CD4-positive, alpha-beta T cell treated with Interleukin-6 for 4 hours (primary cell): ENCODE measurements at places on chromosomes 3 and 15.

DNA sequence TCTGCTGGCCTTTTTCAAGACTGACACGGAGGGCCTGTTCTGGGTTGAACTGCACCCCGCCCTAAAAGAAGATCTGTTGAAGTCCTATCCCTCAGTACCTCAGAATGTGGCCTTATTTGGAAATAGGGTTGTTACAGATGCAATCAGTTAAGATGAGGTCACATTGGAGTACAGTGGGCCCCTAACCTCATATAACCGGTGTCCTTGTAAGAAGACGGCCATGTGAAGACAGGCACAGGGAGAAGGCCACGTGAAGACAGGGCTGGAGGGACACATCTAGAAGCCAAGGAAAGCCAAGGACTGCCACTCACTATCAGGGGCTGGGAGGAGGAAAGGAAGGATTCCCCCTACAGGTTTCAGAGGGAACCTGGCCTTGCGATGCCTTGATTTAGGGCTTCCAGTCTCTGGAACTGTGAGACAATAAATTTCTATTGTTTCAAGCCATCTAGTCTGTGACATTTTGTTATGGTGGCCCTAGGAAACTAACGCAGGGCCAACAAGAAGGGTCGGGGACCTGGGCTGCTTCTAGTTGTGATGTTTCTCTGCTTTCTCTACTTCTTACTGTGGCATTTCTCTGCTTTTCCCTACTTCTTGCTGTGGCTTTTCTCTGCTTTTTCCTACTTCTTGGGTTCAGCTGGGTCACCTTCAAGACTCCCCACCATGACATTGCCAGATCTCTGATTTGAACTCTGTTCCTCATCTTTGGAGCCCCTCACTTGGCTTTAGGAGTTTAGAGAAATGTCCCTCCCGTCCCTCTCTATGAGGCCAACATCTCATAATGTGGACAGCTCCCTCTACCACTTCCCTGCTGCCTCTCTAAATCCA lies 4.8 kb upstream of the CCDC174 start:
- DNase-seq, result no peak

- DNase-seq, result no peak
Observed at GRCh38 chr3:166362698-166363097, 525.5 kb upstream of the BCHE start.

GRCh38 chr3:193506921-193507320 lies 47.8 kb downstream of the ATP13A4 start:
- DNase-seq, result no peak

DNA sequence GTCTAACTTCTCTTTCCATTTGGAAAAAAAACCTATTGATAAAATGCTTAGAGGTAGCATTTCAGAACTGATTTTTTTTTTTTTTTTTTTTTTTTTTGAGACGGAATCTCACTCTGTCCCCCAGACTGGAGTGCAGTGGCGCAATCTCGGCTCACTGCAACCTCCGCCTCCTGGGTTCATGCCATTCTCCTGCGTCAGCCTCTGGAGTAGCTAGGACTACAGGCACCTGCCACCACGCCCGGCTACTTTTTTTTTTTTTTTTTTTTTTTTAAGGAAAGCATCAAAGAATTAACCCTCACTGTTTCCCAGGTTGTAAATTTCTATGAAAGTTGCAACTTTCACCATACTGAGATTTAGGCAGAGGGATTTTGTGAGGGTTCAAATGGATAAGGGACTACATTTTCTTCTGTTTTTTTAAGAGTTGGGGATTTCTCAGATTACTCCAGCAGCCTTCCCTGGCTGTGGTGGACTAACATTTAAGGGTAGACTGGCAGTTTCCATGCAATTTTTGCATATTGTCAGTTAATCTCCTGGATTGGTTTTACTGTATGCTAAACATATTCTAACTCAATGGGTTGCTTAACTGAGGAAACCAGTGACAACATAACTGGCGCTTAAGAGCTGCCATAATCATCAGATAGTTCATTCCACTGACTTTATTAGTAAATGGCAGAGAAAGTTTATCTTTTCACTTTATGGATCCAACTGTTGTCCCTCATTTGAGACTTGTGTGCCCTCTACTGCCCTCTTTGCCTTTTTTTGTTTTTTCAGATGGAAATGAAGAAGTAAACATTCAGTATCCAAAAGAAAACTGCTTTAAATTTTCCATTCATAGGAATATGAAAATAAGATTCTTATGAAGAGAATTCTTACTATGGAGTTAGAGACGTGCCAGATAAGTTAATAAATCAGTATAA lies 93.7 kb downstream of the NPTN start:
- no peak for DNase-seq

DNA sequence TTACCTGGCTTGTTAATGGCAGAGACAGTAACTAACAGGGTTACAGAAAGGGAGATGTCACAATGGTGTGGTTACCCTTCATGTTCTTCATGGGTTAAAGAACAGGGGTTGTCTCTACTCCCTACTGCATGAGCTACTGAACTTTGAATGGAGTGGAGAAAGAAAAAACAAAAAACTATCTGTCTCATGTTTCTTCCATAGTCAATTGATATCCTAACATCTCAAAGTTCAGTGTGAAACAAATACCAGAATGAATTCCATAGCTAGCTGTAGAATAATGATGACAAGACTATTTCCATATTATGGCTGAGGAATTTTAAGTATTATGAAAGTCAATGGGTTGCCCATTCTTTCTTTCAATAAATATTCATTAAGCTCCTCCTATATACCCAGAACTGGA lies 161.3 kb upstream of the LPP start:
- DNase-seq, result no peak
